ENCODE measurements at places on chromosomes 12 and 14.

- no peak for DNase-seq
Observed at GRCh38 chr12:132524405-132524804, 34.5 kb downstream of the FBRSL1 start.

DNA sequence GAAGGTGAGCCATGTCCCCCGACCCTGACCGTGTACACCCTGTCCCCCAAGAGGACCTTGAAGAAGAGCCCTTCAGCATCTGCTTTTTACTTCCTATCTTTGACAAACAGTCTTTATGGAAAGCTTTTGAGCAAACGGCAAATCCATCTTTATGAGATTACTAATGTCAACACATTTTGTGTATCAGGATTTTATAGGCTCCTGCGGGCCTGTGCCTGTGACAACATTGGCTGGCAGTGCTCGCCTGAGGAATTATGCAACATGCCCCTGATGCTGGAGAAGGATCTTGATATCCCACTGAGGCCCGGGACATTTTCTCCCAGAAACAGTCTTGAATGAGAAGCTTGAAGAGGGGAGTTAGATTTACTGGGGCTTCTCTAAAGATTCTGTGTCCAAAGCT lies 416.5 kb downstream of the NRXN3 start:
- no peak for DNase-seq

DNA sequence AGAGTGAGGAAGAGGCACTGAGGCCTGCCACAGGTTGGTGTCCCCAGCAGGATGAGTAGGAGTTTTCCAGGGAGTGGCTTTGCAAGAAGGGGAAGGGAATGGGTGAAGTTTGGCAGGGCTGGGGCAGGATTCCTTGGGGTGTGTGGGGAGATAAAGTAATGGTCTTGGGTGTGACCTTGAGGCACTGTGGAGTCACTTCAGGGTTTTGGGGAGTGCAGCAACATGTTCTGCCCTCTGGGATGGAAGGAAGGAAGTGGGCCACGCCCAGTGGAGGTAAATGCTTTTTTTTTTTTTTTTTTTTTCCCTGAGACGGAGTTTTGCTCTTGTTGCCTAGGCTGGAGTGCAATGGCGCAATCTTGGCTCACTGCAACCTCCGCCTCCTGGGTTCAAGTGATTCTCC lies 108.9 kb downstream of the ADCK1 start:
- DNase-seq, result no peak

- DNase-seq, result no peak
Observed at GRCh38 chr14:36317650-36318049, 2.8 kb downstream of the MBIP start.

DNA sequence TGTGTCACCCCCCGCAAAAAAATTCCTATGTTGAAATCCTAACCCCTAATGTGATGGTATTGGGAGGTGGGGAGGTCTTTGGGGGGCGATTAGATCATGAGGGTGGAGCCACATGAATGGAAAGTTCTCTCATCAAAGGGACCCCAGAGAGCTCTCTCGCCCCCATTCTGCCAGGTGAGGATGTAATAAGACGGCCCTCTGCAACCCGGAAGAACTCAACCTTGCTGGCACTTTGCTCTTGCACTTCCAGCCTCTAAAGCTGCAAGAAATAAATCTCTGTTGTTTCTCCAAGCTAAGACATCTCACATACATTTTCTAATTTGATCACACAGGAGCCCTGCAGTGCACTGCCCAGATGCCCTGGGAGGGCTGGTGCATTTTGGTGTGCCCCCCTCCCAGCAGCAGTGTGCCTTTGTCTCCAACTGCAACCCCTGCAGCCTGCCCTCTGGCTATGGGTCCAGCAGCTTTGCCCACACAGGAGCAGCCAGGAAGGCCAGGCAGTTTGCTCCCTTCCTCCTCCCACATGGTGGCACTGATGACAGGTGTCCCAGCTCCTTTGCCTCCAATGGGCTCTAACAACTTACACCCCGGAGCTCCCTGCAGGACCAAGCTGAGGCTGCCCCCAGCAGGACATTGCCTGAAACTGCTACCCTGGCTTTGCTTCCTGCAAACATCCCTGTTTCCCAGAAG lies 59.3 kb downstream of the C14orf132 start:
- DNase-seq, result no peak

DNA sequence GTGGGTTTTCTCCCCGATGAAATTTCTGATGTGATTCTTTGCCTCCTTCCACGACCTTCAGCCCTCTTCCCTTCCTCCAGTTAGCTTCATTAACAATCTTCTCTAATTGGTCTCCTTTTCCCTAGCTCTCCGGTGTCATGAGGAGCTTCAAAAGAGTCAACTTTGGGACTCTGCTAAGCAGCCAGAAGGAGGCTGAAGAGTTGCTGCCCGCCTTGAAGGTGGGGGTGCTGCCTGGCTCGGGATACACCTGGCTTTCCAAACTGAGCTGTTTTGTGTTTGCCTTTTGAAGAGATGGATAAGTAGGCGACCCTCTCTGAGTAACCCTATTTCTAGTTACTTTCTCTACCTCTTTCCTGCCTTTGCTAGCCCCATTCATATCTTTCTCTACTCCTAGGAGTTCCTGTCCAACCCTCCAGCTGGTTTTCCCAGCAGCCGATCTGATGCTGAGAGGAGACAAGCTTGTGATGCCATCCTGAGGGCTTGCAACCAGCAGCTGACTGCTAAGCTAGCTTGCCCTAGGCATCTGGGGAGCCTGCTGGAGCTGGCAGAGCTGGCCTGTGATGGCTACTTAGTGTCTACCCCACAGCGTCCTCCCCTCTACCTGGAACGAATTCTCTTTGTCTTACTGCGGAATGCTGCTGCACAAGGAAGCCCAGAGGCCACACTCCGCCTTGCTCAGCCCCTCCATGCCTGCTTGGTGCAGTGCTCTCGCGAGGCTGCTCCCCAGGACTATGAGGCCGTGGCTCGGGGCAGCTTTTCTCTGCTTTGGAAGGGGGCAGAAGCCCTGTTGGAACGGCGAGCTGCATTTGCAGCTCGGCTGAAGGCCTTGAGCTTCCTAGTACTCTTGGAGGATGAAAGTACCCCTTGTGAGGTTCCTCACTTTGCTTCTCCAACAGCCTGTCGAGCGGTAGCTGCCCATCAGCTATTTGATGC lies 797 bp downstream of the ESPL1 start:
- DNase-seq, result no peak

DNA sequence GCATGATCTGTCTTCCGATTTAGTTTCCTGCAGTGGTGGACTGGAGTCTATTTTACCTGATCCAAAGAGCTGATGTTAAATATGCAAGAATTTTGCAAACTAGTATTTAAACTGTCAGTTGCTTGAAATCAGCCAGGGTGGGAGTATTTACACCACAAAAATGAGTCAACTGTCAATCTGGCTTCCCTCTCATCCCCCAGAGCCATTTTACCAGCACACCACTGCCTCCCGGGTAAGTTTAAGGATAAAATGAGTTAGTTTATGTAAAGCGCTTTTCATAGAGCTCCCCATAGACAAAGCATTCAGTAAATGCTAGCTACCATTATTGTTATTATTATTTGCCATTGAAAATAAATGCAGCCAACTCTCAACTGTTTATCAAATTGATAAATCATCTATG lies 106.3 kb upstream of the FRMD6 start:
- DNase-seq, result no peak

GRCh38 chr14:80095623-80096022 lies 115.7 kb downstream of the DIO2 start:
- DNase-seq, result no peak

GRCh38 chr12:66050283-66050576 lies 80.3 kb downstream of the LLPH start:
- no peak for DNase-seq

Measured in memory B cell (primary cell).